Kidney epithelial cell (primary cell): ENCODE measurements at places on chromosomes 3 and 15. TPM values are rescaled to one million over a fixed set of nuclear protein-coding genes. Genes with fewer than 3 reads are reported as not detected.

GRCh38 chr15:62269504-62269903 lies 104.4 kb upstream of the C2CD4B start:
- no peak for DNase-seq

DNA sequence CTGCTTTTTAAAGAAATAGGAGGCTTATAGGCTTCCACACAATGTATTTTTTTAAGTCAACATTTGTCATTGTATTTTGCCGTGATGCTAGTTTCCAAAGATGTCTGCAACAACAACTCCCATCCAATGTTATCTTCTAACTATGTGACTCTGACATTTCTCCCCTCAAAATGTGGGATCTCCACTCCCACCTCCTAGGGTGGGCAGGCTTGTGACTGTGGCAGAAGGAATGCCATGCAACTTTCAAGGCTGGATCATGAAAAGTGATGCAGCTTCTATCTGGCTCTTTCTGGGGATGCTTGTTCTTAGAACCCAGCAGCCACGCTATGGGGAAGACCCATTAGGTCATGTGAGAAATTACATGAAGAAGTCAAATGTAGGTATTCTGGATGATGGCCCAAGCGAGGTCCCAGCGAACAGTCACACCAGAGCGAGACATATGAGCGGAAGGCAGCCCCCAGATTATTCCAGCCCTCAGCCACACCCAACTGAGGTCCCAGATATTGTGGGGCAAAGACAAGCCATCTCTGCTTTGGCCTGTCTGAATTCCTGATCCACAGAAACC lies 124.3 kb downstream of the BDH1 start:
- no peak for DNase-seq

GRCh38 chr15:78291052-78291451 lies 8.4 kb downstream of the SKIC8 start:
- DNase-seq: no peak

The IL17RB gene
- 0.04 and 0.27 TPM in 2 replicates for total RNA-seq

The EPHB1 gene
- total RNA-seq: 10.8 and 13.3 TPM in 2 replicates

DNA sequence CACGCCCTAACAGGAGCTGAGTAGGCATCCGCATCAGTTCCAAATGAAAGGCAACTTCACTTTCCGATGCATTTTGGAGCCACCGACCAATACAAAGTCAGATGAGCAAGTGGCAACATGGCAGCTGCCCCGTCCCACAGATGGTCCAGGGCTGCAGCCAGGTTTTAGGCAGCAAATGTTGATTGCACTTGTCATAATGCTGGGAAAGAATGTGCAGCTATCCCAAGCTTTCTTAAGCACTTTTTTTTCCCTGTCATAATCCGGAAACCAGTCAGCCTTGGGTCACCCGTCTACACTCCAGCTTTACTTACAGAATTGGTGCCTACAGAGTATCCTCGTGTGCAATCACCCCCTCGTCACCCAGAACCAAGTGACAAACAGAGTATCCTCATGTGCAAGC lies 147.7 kb downstream of the CHSY1 start:
- no peak for DNase-seq

DNA sequence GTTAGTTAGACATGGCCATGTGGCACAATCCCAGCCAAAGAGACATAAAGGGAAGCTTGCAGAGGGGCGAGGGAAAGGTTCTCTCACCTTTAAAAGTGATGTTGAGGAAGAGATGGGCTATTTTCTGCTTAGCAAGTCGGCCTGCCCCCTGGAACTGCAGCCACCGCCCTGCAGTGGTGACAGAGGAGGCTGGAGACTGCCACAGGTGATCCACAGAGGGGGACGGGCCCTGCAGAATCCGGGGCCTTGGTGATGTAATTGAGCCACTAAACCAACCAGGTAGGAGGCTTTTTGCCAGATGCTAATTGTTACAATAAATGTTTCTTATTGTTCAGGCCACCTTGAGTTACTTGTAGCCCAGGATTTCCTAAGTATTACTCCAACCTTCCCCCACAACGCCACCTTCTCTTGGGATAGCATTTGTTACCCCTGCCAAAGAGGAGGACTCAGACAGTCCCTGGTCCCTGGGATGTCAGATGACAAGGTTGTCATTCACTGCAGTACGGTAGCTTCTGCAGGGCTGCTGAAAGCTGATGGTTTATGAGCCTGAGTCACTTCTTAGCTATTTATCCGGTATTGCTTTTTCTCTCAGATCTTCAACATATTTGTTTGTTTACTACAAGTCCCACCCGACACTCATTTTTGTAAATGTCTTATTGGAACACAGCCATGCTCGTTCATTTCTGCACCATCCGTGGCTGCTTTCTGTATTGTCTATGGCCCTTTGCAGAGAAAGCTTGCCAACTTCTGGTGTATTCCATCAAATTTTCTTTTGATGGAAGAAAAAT lies 63.3 kb upstream of the SEC61A1 start:
- no peak for DNase-seq

DNA sequence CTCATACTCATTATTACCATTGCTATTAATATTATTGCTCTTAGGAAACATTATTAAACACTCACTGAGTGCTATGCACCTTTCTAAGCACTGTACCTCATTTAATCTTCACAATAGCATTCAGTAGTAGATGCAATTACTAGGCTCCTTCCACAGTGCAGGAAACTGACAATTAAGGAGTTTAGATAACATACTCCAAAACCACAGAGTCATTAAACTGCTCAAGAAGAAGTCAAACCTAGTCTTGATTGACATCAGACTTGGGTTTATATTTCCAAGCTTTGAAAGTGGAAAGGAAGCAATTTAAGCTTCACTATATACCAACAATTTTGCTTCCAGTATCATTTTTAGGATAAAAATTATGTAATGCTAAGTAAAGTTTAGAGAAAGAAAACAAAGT lies 490.1 kb upstream of the ARRDC4 start:
- no peak for DNase-seq

The UNC13C gene
- total RNA-seq: 0.14 and 0.21 TPM in 2 replicates

DNA sequence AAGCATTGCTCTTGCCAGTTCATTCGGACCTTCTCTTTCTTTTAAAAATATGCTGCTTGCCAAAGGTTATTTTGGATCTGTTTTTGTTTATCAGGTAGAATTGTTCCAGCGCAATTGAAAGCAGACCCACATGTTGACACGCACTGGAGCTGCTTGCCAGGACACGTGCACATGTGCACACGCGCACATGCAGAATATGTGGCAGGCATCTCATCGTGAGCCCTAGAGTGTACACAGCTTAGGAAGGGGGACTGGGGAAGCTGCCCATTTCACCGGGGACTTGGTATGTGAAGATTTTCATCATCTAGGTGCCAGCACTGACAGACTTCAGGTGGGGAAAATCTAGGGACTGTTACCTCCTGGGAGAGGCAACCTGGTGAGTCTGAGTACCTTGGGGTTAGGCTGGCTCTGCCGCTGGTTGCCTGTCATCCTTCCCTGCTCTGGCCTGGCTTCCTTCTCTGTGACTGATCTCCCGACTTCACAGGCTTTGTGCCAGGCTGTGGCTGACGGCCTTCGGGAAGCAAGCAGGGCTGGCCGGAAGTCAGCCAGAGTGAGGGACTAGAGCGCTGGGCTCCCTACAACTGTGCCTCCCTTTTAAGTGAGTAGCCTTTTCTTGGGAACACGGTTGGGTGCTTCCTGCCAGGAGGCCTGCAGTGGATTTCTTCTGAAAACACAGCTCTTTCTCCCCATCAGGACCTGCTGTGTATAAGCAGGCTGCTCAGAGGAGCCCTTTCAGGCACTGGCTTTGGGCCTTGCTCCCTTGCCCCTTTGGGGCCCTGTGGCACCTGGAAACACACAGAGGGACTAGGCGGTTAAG lies 129.3 kb downstream of the EEFSEC start:
- no peak for DNase-seq

DNA sequence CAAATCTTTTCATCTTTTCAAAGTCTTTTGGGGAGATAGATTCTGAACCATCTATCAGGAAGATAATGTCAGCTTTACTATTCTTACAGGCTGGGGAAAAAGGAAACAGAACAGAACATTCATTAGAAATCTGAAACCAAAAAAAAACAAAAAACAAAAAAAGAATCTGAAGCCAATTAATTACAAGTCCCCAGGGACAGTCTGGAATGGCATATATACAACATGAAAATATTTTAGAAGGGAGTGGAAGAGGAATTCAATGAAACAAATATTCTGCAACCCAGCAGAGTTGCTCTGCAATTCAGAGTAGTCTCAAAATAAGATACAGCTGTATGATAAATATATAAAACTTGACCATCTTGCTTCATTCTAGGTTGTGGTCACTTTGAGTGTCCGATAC lies 41.7 kb upstream of the CAPN7 start:
- no peak for DNase-seq

- peak; percentile 67 for DNase-seq
Measured at GRCh38 chr3:4474683-4475490, 7.8 kb upstream of the SUMF1 start.

The BNIP2 gene
- 105 and 113 TPM in 2 replicates for total RNA-seq

- peak; percentile 4 for DNase-seq
Measured at GRCh38 chr3:109023656-109024254, 70.1 kb upstream of the GUCA1C start.

- DNase-seq: no peak
Measured at GRCh38 chr15:51853998-51854397, 24.5 kb downstream of the TMOD3 start.

GRCh38 chr15:44308415-44308814 lies 19.9 kb downstream of the GOLM2 start:
- no peak for DNase-seq

- DNase-seq: no peak
Measured at GRCh38 chr3:15367059-15367458, 34.7 kb upstream of the SH3BP5 start.

The GLCE gene
- 11.0 and 12.9 TPM in 2 replicates for total RNA-seq

- DNase-seq: peak; percentile 35
Measured at GRCh38 chr3:72997421-72997961, 880 bp downstream of the PPP4R2 start.

The CXCR6 gene
- total RNA-seq: not detected in 2 replicates

DNA sequence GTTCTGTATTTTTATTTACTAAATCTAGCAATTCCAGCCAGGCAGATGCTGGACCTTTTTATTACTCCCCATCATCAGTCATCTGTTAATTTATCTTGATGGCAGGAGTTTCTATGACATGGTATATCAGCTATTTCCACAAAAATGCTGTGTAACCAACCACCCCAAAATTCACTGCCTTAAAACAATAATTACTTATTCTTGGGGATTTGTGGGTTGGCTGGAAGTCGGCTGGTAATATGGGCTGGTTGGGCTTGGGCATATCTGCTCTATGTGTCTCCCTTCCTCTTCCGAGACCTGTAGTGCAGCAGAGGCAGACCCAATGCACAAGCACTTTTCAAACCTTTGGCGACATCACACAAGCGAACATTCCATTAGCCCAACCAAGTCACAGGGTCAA lies 92.1 kb upstream of the UBE2E1 start:
- no peak for DNase-seq

DNA sequence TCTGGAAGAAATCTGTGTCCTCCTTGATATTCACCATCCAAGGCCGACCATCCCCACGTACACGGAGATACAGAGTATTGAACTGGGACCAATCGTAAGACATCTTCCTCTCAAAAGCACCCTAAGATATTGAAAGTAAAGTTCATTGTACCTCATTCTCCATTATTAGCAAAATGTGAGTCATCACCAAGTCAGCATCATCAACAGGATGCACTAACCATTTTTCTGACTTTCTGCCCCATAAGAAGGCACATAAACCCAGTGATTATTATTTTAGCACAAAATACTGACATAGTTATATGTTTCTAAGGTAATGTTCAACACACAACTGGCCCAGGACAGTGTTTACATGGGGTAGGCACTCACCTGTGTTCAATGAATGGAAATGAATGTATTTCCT lies 7.4 kb downstream of the NDUFAF1 start:
- DNase-seq: no peak
